ENCODE measurements at places on chromosomes 4 and X. TPM values are rescaled to one million over a fixed set of nuclear protein-coding genes. Genes with fewer than 3 reads are reported as not detected.

GRCh38 chr4:110512901-110513300 lies 36.9 kb downstream of the ENPEP start:
- no peak overlapping the region for H3K4me3 ChIP-seq
- H3K27me3 ChIP-seq: no peaks in the 10 kb centered on the region
- DNase-seq: no peak
- H3K27ac ChIP-seq: no peak overlapping the region
- H3K4me1 ChIP-seq: peaks cover 10% of the 10 kb centered on the region

DNA sequence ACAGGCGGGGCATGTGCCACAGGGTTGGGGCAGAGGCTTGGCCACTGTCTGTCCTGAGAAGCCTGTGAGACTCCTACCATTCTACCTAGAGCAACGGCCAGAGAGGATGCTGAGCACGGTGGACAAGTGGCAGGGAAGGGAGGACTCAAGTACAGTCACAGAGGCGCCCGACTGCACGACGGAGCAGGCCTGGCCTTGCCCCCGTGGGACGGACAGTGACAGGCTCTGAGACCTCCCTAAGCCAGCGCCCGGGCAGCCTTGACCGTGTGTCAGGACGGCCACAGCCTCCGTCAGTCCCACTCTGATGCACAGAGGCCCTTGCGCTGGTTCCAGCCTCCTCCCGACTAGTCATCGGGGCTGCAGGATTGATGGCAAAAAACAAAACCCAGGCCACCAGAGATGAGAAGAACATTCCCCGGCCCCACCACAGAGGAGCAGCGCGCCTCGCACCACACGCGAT lies 36.7 kb upstream of the MXD4 start:
- H3K27me3 ChIP-seq: no peaks in the 10 kb centered on the region
- peaks cover 25% of the 10 kb centered on the region for H3K4me1 ChIP-seq
- peak; percentile 42 for DNase-seq
- no peaks in the 10 kb centered on the region for H3K36me3 ChIP-seq
- H3K4me3 ChIP-seq: no peak overlapping the region

- no peaks in the 10 kb centered on the region for H3K36me3 ChIP-seq
- no peak for DNase-seq
- H3K4me3 ChIP-seq: no peak overlapping the region
- no peak overlapping the region for H3K27ac ChIP-seq
Observed at GRCh38 chrX:145821291-145821897, 3.8 kb downstream of the SLITRK2 start.

- no peak overlapping the region for H3K27ac ChIP-seq
- no peaks in the 10 kb centered on the region for H3K4me1 ChIP-seq
Observed at GRCh38 chr4:164706675-164707074, 47.3 kb upstream of the SMIM31 start.

GRCh38 chrX:84248226-84248625 lies 60.2 kb upstream of the RPS6KA6 start:
- H3K4me3 ChIP-seq: no peak overlapping the region
- H3K27me3 ChIP-seq: no peaks in the 10 kb centered on the region
- no peak overlapping the region for H3K27ac ChIP-seq
- no peaks in the 10 kb centered on the region for H3K36me3 ChIP-seq
- no peak for DNase-seq

GRCh38 chr4:105989485-105990242 lies 94.4 kb downstream of the NPNT start:
- DNase-seq: no peak
- H3K36me3 ChIP-seq: no peaks in the 10 kb centered on the region

DNA sequence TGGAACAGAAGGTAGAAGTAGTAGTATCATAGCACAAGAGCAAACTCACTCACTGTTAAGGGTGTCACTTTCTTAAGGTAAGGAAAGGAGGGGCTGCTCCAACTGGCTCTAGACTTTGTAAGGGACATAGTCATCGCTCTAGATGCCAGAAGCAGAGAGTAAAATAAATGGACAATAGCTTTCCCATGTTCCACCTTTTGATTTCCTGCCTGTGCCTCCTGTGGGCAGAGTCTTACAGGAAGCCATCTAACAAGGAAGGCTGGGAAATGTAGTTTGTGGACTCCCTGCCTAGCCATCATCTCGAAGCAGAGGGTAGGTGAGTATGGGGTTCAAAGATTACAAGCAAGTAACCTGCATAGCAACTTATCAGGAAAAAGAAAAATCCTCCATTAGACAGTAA lies 1.7 kb upstream of the METTL14 start:
- H3K4me1 ChIP-seq: peaks cover 19% of the 10 kb centered on the region
- H3K36me3 ChIP-seq: no peaks in the 10 kb centered on the region
- no peaks in the 10 kb centered on the region for H3K27me3 ChIP-seq

DNA sequence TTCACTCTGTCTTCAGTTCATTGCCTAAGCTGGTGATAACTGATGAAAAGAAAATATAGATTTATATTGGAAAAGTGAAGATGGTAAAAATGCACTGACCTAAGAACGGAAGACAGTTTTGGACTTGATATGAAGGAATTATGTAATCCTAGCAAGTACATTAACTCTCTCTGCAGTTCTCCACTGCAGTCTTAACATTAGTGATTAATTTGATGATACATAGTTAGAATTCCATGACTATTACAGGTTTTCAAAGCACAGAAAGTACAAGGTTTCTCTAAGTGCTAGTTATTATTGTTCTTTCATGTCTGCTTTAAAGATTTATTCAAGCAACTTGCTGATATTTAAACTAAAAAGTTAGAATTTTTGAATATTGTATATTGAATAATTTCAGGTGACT lies 1591.7 kb upstream of the ADGRL3 start:
- no peaks in the 10 kb centered on the region for H3K36me3 ChIP-seq
- H3K27me3 ChIP-seq: no peaks in the 10 kb centered on the region
- H3K27ac ChIP-seq: no peak overlapping the region
- no peak overlapping the region for H3K4me3 ChIP-seq

DNA sequence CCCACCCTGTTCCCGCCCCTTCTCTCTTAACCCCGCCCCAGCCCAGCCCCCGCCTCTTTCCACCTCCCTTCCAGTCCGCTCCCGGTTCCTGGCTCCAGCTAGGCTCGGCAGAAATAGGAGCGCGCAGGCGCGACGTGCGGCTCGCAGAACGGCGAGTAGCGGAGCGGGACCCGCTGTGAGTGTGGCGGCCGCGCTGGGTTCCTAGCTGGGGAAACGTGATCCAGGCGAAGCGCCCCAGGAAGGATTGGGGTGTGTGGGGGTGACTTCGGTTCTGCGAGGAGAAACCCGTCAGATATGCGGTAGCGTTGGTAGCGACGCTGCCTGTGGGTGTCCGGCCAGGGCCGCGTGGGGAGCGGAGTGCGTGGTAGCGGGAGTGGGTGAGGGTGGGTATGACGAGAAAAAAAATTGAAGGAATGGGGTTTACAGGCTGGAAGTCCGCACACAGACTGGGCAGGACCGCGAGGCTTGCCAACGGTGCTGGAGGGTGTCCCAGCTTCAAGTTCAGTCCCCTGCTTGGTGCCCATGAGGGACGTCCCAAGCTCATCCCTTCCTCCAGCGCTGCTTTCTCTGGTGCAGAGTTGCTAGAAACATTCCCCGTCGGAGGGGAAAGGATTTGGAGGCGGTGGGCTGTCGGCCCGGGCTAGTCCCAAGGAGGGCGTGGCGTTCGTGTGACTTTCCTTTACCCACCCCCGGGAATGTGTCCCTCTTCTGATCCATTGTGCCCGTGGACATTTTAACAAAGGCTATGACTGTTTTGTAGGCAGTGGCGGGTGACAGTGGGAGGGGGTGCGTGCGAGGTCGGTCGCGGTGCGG lies at the start of gene PRRG1:
TSS of gene PRRG1 (plus strand) at position 144 of the 813 bp plus-strand sequence. CDS start 56,886 bp downstream, outside the sequence.
- no peaks in the 10 kb centered on the region for H3K36me3 ChIP-seq
- H3K4me1 ChIP-seq: no peaks in the 10 kb centered on the region
- no peaks in the 10 kb centered on the region for H3K27me3 ChIP-seq

DNA sequence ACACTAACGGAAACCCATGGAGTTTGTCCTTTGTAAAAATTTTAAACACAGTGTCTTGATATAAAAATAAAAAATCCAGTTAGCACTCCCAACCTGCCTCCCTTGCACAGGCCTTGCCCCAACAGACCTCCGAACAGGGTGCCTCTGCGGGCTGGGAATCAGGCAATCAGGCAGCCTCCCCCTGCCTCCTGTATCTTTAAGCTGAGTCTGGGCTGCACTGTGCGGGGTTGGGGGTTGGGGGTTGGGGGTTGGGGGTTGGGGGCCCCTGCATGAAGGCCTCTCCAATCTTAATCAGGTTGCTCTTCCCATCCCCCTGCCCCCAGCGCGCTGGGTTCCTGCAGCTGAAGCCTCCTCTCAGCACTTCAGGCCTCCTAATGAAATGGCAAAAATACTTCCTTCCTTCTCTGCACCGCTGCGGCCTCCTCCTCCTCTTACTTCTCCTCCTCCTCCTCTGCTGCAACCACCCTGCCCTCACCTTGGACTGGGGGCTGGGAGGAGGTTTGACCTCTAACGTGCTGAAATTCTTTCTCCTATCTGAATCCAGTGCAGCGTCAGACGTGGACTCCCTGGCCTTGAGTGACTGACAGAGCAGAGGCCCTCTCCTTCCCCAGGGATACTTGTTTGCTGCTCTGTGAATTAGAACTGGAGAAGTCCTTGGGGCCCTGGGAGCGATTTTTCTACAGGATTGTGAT lies 26.6 kb downstream of the NLGN3 start:
- no peak for DNase-seq
- no peaks in the 10 kb centered on the region for H3K27me3 ChIP-seq
- H3K36me3 ChIP-seq: no peaks in the 10 kb centered on the region
- H3K27ac ChIP-seq: no peak overlapping the region
- no peaks in the 10 kb centered on the region for H3K4me1 ChIP-seq

- DNase-seq: no peak
- no peaks in the 10 kb centered on the region for H3K36me3 ChIP-seq
- no peak overlapping the region for H3K4me3 ChIP-seq
- H3K27ac ChIP-seq: no peak overlapping the region
Observed at GRCh38 chrX:131271826-131272225, 17.3 kb downstream of the IGSF1 start.

GRCh38 chr4:80161413-80162058 lies 35.8 kb upstream of the PRDM8 start:
- no peaks in the 10 kb centered on the region for H3K4me1 ChIP-seq
- no peak for DNase-seq
- H3K36me3 ChIP-seq: no peaks in the 10 kb centered on the region
- no peak overlapping the region for H3K27ac ChIP-seq
- H3K4me3 ChIP-seq: no peak overlapping the region

- H3K4me3 ChIP-seq: peak overlapping the region; percentile 47
- H3K4me1 ChIP-seq: peaks cover 10% of the 10 kb centered on the region
- no peaks in the 10 kb centered on the region for H3K36me3 ChIP-seq
- no peak for DNase-seq
Observed at GRCh38 chrX:135520022-135520552, 373 bp upstream of the INTS6L start.

DNA sequence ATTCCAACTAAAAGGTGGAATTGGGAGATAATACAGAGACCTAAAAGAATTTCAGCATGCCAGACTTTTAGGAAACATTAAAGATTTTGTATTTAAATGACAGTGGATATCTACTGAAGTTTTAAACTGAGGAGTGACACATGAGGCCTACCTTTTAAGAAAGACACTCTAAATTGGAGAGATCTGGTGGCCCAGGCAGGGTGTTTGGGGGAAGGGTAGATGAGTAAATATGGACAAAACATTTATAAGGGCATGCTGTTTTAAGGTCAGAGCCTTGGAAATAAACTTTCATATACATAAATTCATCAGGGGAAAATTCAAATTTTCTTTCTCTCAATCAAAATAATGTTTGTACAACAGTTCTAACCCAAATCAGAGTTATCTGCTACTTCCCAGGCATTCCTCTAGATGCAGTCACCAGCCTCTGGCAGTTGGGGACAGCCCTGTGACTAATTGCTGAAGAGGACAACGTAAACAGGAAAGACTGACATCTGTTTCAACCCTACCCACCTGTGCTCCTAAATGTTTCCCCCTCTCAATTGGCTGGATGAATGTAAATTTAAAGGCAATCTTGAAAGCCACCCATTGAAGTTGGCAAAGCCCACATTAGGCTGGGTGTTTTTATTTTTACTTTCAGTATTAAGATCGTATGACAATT lies 1646.9 kb upstream of the ADGRL3 start:
- H3K27me3 ChIP-seq: no peaks in the 10 kb centered on the region
- no peak overlapping the region for H3K27ac ChIP-seq
- DNase-seq: no peak
- no peak overlapping the region for H3K4me3 ChIP-seq

- no peaks in the 10 kb centered on the region for H3K36me3 ChIP-seq
- no peaks in the 10 kb centered on the region for H3K27me3 ChIP-seq
- H3K4me3 ChIP-seq: no peak overlapping the region
- DNase-seq: no peak
Observed at GRCh38 chr4:16827794-16828724, 70.4 kb downstream of the LDB2 start.

DNA sequence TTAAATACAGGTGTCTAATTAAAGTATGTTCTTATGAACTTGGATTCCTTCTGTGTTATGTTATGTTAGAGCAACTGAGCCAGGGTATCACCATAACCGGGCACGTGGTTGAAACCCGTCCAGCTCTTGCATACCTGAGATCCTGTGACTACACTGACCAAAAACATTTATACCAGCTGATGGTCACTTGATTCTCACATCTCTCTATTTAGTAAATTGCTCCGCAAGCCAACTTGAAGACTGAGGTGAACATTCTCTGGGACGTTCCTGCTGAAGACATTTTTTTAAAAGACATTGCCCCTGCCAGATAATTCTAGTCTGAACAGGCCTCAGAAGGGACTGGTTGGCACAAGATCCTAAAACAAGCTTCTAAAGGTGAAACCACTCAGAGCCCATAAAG lies 550.0 kb upstream of the DIPK2B start:
- no peaks in the 10 kb centered on the region for H3K27me3 ChIP-seq
- DNase-seq: no peak
- H3K27ac ChIP-seq: no peak overlapping the region
- H3K4me3 ChIP-seq: no peak overlapping the region
- H3K4me1 ChIP-seq: peaks cover 21% of the 10 kb centered on the region

DNA sequence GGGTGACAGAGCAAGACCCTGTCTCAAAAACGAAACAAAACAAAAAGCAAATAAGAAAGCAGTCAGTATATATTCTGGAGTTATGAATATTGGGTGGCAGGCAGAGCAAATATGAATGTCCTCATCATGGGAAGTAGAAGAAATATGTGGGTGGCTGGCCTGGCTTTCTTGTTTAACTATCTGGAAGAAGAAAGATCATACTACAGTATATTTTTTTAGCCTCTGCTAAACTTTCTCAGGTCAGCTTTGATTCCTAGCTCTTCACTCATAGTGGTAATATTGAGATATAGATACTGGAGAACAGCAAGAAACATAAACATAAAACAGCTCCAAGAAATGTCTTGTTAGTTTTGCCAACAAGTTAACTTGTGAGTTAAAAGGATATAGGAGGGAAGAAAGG lies 192.5 kb downstream of the SOWAHB start:
- no peak for DNase-seq
- H3K27ac ChIP-seq: no peak overlapping the region
- H3K4me3 ChIP-seq: no peak overlapping the region
- no peaks in the 10 kb centered on the region for H3K27me3 ChIP-seq

The SRPX2 gene
- total RNA-seq: not detected

The CLDN2 gene
- not detected for total RNA-seq

The CXCR3 gene
- 66.1 TPM for total RNA-seq
